A549 treated with CpdA at 1 μM for 4 hours (cell line): ENCODE measurements at places on chromosomes 2 and 18. TPM values are rescaled to one million over a fixed set of nuclear protein-coding genes. Genes with fewer than 3 reads are reported as not detected.

Gene PLB1
- total RNA-seq: 1.0 to 2.1 TPM (median 1.6 TPM) in 5 replicates

Gene UGT1A9
- total RNA-seq: 4.0 to 6.7 TPM (median 4.7 TPM) in 5 replicates

Gene NEURL3
- 1.3 to 2.9 TPM (median 1.7 TPM) in 5 replicates for total RNA-seq

Gene TUBB8B
- total RNA-seq: not detected in 5 replicates

Gene IL36B
- total RNA-seq: 0.11 to 0.13 TPM in 2 of 5 replicates, not detected in the others

Gene IL1R2
- total RNA-seq: 0.37 to 0.97 TPM (median 0.71 TPM) in 5 replicates

Gene DUSP19
- 0.57 to 1.3 TPM (median 0.61 TPM) in 5 replicates for total RNA-seq

Gene CHRND
- total RNA-seq: not detected in 5 replicates

Gene RUFY4
- total RNA-seq: not detected in 5 replicates

Gene CFC1
- total RNA-seq: not detected in 5 replicates

Gene LDAH
- total RNA-seq: 16.5 to 20.5 TPM (median 19.6 TPM) in 5 replicates
